ENCODE measurements at places on chromosomes 2 and 18. TPM values are rescaled to one million over a fixed set of nuclear protein-coding genes. Genes with fewer than 3 reads are reported as not detected.
A peak's percentile ranks its signal among the peaks of the same experiment; 100 is the strongest.

PLEKHH2 gene
- 25.1 TPM for total RNA-seq

- DNase-seq = no peak
- H3K27me3 ChIP-seq = peaks cover 38% of the 10 kb centered on the region
- H3K4me3 ChIP-seq = no peak overlapping the region
- H3K27ac ChIP-seq = no peak overlapping the region
Measured at GRCh38 chr2:12929758-12930157, 213.0 kb downstream of the TRIB2 start.

CHRNG gene
- total RNA-seq = not detected

GKN1 gene
- total RNA-seq = not detected

TMEM247 gene
- total RNA-seq = not detected

DNA sequence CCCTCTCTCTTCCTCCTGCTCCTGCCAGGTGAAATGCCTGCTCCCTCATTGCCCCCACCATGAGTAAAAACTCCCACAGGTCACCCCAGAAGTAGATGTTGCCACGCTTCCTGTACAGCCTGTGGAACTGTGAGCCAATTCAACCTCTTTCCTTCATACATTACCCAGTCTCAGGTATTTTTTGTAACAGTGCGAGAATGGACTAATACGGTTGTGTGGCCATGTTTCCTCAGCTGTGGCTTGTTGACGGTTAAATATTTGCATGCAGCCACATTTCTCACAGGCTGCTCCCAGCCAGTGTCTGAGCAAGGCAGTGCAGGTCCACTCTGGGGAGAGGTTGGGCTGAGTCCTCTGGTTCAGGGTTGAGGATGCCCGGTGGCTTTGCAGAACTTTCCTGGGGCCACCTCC is 27.8 kb upstream of the COPS8 start:
- H3K27ac ChIP-seq = no peak overlapping the region
- no peak overlapping the region for H3K4me3 ChIP-seq
- peaks cover 1% of the 10 kb centered on the region for H3K27me3 ChIP-seq

- H3K4me1 ChIP-seq = peaks cover 9% of the 10 kb centered on the region
- peaks cover 50% of the 10 kb centered on the region for H3K36me3 ChIP-seq
- no peaks in the 10 kb centered on the region for H3K27me3 ChIP-seq
Measured at GRCh38 chr2:60948161-60948560, 66.8 kb downstream of the REL start.

DNA sequence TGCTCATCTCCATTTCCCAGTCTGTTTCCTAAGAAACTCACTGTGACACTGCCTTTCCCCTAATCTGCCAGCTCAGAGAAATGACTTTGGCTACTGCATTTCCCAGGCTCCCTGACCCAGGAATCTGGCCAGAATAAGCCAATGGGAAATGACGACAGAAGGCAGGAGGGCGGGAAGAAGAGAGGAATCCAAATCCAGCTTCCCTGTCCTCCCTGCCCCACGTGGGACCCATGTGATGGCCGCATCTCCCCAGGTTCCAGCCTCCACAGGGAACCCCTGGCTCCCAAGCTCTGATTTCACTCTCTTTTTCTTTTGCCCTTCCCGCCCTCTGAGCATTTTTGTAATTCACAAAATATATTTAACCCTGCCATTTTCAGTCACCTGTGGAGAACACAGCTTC is 37.8 kb upstream of the RAB12 start:
- H3K4me1 ChIP-seq = no peaks in the 10 kb centered on the region
- no peak overlapping the region for H3K4me3 ChIP-seq
- H3K27ac ChIP-seq = no peak overlapping the region
- H3K27me3 ChIP-seq = no peaks in the 10 kb centered on the region

ANKRD53 gene
- total RNA-seq = not detected

MEP1B gene
- total RNA-seq = not detected

CRACDL gene
- 0.55 TPM for total RNA-seq

GRCh38 chr2:169365029-169365480 is 2.7 kb upstream of the LRP2 start:
- no peak for DNase-seq
- H3K4me3 ChIP-seq = peak overlapping the region; percentile 90
- peaks cover 36% of the 10 kb centered on the region for H3K4me1 ChIP-seq
- H3K27ac ChIP-seq = peak overlapping the region; percentile 71

DNA sequence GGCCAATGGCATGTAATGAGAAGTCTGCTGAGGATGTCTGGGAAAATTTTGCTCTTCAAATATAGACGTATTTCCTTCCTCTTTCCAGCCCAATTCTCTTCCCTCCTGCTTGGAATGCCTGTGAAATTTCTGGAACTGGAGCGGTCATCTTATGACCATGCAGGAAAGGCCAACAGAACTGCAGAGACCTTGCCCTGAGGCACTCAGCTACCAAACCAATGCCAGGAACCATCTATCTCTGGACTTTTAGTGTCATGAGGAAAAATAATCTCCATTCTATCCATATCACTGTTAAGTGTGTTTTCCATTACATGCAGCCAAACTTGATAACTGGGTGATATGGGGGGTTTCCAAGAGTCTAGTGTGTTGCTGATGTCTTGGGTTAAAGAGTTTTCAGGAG is 363.7 kb downstream of the SLC4A3 start:
- H3K27me3 ChIP-seq = no peaks in the 10 kb centered on the region
- DNase-seq = no peak
- no peaks in the 10 kb centered on the region for H3K36me3 ChIP-seq
- H3K27ac ChIP-seq = no peak overlapping the region
- no peak overlapping the region for H3K4me3 ChIP-seq
- no peaks in the 10 kb centered on the region for H3K4me1 ChIP-seq

- no peak overlapping the region for H3K4me3 ChIP-seq
- H3K4me1 ChIP-seq = no peaks in the 10 kb centered on the region
- no peaks in the 10 kb centered on the region for H3K36me3 ChIP-seq
- no peak overlapping the region for H3K27ac ChIP-seq
Measured at GRCh38 chr18:55432307-55433040, 155.5 kb downstream of the TCF4 start.

DNA sequence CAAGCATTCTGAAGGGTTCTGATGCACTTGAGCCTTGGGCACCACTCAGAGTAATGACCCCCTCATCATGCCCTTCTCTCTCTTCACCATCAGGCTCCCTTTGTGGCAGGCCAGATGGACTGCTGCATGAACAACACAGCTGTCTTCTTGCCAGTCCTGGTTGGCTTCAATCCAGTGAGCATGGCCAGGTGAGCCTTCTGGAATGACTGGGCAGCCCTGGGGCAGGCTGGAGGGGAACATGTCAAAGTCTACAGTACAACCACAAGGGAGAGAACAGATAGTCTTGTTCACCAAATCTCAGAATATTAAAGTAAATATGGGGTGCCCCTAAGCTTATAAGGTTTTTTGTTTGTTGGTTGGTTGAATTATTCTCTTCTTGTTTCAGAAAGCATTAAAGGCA is 4.4 kb downstream of the GCKR start:
- no peak overlapping the region for H3K4me3 ChIP-seq
- H3K4me1 ChIP-seq = no peaks in the 10 kb centered on the region
- peaks cover 39% of the 10 kb centered on the region for H3K27me3 ChIP-seq
- DNase-seq = no peak
- no peaks in the 10 kb centered on the region for H3K36me3 ChIP-seq
- H3K27ac ChIP-seq = no peak overlapping the region

DDX1 gene
- 100.0 TPM for total RNA-seq

- no peak overlapping the region for H3K4me3 ChIP-seq
- no peaks in the 10 kb centered on the region for H3K36me3 ChIP-seq
- H3K4me1 ChIP-seq = no peaks in the 10 kb centered on the region
- no peaks in the 10 kb centered on the region for H3K27me3 ChIP-seq
- DNase-seq = no peak
- H3K27ac ChIP-seq = no peak overlapping the region
Measured at GRCh38 chr2:187876554-187876953, 322.3 kb upstream of the TFPI start.

- peaks cover 12% of the 10 kb centered on the region for H3K27me3 ChIP-seq
- DNase-seq = no peak
- H3K36me3 ChIP-seq = no peaks in the 10 kb centered on the region
Measured at GRCh38 chr2:20384953-20385352, 34.3 kb upstream of the PUM2 start.

GRCh38 chr2:95284886-95285541 is 10.8 kb downstream of the PROM2 start:
- no peak overlapping the region for H3K4me3 ChIP-seq
- DNase-seq = no peak
- no peaks in the 10 kb centered on the region for H3K36me3 ChIP-seq
- no peaks in the 10 kb centered on the region for H3K4me1 ChIP-seq
- no peak overlapping the region for H3K27ac ChIP-seq

RIT2 gene
- total RNA-seq = not detected

- H3K36me3 ChIP-seq = no peaks in the 10 kb centered on the region
- peaks cover 48% of the 10 kb centered on the region for H3K4me1 ChIP-seq
- no peaks in the 10 kb centered on the region for H3K27me3 ChIP-seq
- no peak for DNase-seq
Measured at GRCh38 chr2:234404957-234405356, 91.9 kb downstream of the ARL4C start.

- H3K4me1 ChIP-seq = peaks cover 4% of the 10 kb centered on the region
- H3K4me3 ChIP-seq = no peak overlapping the region
- DNase-seq = no peak
- no peaks in the 10 kb centered on the region for H3K36me3 ChIP-seq
- H3K27ac ChIP-seq = no peak overlapping the region
Measured at GRCh38 chr2:102509749-102510148, 36.7 kb downstream of the SLC9A4 start.

GRCh38 chr2:174673876-174674275 is 76.3 kb upstream of the WIPF1 start:
- no peak for DNase-seq
- H3K27me3 ChIP-seq = no peaks in the 10 kb centered on the region
- peaks cover 44% of the 10 kb centered on the region for H3K36me3 ChIP-seq
- peaks cover 9% of the 10 kb centered on the region for H3K4me1 ChIP-seq
- H3K27ac ChIP-seq = no peak overlapping the region

TMSB10 gene
- 2,847 TPM for total RNA-seq

GRCh38 chr2:171719660-171720059 is 32.4 kb downstream of the DYNC1I2 start:
- H3K36me3 ChIP-seq = peaks cover 20% of the 10 kb centered on the region
- peaks cover 4% of the 10 kb centered on the region for H3K4me1 ChIP-seq
- H3K27ac ChIP-seq = no peak overlapping the region
- H3K4me3 ChIP-seq = no peak overlapping the region
- no peak for DNase-seq
